ENCODE measurements at places on chromosomes 16 and 17. TPM values are rescaled to one million over a fixed set of nuclear protein-coding genes. Genes with fewer than 3 reads are reported as not detected.

- no peak for DNase-seq
Observed at GRCh38 chr17:77098884-77099545, 41.8 kb upstream of the SEC14L1 start.

GRCh38 chr16:87025676-87026075, 291.5 kb downstream of the C16orf95 start:
- no peak for DNase-seq

The SCARF1 gene
- 10.7 TPM for total RNA-seq

DNA sequence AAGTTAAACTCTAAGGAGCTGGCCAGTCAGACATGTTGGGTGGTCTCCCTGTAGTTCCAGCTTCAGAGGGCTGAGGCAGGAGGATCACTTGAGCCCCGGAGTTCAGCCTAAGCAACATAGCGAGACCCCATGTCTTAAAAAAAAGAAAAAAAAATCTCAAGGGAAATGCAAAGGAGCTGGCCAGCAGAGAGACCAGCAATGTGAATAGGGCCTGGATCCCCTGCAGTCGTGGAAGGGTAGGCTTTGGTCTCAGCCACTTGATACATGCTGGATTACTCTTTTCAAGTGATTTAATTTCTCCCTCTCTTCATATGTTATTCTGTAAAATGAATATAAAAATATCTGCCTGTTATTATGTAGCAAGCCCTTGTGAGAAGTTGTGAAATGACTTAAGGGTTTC, 207.7 kb downstream of the SPECC1 start:
- DNase-seq = no peak

The HOXB1 gene
- not detected for total RNA-seq

GRCh38 chr16:57001026-57001679, 11.8 kb downstream of the NLRC5 start:
- no peak for DNase-seq

DNA sequence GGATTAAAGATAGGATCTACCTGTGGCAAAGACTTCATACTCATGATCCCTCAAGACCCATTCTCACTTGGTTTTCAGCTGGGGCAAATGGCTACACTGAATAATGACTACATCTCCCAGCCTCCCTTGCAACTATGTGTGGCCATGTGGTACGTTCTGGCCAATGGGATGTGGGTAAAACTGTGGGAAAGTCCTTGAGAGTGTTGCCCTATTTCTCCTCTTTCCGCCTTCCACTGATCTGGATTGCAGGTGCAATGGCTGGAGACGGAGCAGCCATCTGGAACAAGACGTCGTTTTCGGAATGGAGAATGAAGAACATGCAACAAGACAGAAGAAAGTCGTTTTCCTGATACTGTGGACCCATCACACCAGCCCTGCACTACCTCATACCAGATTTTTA, 48.5 kb downstream of the HAPSTR1 start:
- DNase-seq = no peak

The PPY gene
- total RNA-seq = not detected

All from left cardiac atrium (tissue), 4 donors.